ENCODE measurements at places on chromosomes 2 and 18. TPM values are rescaled to one million over a fixed set of nuclear protein-coding genes. Genes with fewer than 3 reads are reported as not detected.

The CSRNP3 gene
- total RNA-seq: 98.3 TPM

The FAP gene
- 24.0 TPM for total RNA-seq

The ABCG5 gene
- not detected for total RNA-seq

The C2orf80 gene
- total RNA-seq: 12.2 TPM

The PROM2 gene
- total RNA-seq: 3.0 TPM

The ATP8B1 gene
- total RNA-seq: 2.3 TPM

The RGPD8 gene
- 46.4 TPM for total RNA-seq

The DSG2 gene
- total RNA-seq: 4.7 TPM

The USP40 gene
- 26.1 TPM for total RNA-seq

The IL1RL1 gene
- total RNA-seq: 0.27 TPM

Measured in cerebellum (tissue), 4 donors.